Cardiac fibroblast (primary cell): ENCODE measurements at places on chromosomes 7 and 10.

DNA sequence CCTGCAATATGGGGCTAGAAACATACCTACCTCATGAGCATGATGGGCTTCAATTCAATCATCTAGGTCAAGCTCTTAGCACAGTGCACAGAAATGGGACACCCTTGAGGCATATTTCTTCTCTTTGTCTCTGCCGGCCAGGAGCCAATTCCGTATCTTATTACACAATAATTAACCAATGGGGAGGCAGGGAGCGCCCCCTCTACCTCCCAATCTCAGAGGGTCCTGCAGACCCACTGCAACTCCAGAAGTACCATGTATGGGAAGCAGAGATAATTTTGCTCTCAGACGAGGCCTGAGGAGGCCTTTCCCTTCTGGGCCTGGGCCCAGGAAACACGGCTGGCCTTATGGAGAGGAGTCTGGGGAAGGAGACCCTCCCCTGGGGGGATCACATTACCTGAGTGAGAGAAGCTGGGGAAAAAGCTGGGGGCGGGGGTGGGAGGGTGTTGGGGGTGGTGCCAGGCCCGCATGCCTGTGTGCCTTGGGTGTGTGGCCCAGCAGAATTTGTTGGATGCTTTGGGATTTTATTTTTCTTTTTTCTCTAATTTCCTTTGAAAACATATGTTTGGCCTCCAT, 155.5 kb downstream of the UBE2H start:
- DNase-seq, result no peak

DNA sequence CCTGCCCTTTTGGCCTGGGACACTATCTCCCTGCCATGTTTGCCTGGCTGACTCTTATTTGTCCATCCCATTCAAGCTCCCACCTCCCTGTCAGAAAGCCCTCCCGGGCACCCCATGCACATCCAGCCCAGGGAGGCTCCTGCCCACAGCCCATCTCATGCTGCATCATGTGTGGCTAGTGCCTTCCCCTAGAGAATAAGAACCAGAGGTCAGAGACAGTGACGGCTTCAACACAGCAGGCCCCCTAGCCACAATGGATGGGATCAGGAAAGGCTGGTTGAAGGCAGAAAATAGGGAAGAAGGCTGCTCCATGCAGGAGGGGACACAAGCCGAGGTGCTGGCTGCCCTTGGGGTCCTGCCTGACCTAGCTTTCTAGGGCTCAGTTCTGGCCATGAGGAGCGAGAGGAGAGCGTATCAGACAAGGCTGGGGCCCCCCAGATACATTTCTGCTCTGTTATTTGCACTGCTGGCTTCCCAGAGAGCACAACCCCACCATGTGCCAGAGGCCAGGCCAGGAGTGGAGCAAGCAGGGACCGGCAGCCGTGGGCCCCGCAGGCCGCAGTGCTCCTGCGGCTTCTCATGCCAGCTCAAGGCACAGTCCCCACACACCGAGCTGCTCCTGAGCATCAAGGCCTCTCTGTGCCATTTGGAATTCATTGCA, 161.1 kb upstream of the ZMIZ1 start:
- DNase-seq, result no peak

DNA sequence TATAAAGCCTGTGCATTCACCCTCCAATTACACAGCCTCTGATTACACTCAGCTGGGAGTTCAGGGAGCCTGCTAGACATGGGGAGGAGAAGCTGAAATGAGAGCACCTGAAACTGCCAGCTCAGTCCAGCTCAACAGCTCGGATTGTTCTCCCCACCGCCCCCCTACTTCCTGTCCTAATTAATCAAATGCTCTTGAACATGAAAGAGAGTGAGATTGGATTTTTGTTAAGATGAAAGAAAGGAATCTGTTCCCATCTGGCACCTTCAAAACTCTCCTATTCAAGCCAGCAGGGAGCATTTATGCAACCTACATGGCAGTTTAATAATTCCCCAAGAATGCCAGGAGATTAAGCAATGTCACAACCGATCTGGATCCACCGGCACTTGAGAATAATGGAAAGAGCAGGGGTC, 98.0 kb downstream of the NPSR1 start:
- DNase-seq, result no peak

DNA sequence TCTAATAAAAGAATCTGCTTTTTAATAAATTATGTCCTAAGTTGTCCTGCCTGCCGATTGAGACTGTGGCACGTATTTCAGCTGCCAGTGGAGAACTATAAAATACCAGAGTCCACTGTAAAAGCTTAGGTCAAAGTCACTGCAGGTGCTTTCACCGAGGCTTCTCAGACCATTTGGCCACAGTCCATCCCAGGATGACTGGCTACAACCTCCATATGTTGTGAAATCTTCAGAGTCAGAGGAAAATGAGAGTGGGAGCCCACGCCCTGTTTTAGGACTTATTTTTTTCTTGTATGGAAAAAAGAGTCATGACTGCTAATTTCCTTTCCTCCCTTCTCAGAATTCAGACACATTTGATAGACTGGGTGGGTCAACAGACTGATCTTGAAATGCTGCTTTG, 182.9 kb downstream of the ANK3 start:
- peak; percentile 81 for DNase-seq

DNA sequence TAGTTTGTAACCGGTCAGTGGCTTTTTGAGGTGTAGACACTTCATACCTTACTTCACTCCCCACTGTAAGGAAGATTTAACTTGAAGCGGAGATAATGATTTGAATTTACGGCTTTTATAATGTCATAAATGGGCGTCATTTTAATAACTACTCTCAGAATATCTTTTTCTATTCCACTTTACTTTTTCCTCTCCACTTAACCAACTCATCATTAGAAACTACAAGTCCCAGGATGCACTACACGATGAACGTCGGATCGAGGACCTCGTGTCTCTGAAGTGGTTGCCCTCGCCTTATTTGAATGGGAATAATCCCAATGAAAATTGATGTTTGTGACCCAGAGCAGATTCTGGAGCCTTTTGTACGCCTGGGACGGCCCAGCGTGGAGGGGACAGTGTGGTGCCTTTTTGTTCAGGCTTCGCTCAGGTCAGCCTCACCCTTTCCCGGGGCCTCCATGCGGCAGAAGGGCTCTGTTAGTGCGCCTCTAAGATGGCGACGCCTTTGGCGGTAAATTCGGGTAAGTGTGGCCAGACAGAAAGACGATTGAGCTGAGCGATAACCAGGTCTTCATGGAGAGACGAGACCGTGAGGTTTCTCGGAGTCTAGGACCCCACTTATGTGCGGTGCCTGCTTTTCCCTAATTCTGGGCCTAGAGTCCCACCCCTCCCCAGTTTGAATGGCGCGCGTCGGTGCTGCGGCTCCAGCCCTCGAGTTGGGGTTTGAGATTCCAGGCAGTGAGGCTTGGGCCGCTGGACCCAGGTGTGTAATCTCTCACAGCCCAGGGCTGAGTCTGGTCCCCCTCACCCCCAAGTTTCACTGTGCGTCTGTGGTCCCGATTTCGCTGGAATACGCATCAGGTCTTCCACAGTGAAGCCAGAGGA, at the start of gene NUP205:
Gene NUP205 (plus strand): TSS at position 463 of the 882 bp plus-strand sequence. CDS start 28 bp downstream, at position 491.
- DNase-seq, result peak; percentile 87

DNA sequence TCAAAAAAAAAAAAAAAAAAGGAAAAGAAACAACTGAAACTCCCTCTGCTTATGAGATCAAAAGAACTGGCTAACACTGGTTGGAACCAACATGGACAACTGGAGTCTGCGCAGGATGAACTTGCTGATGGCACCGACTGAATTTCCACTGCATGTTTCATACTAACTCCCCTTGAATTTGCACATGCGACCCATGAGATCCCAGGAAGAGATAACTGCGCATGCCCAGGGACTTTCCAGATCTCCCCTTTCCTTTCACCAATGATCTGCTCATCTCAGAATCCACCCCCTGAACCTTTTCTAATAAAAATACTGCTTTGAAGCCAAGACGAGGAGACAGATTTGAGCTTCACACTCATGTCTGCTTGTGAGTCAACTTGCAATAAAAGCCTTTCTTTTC, 20.7 kb downstream of the LBX1 start:
- no peak for DNase-seq

GRCh38 chr10:67923551-67923950, 39.1 kb downstream of the SIRT1 start:
- peak; percentile 6 for DNase-seq

DNA sequence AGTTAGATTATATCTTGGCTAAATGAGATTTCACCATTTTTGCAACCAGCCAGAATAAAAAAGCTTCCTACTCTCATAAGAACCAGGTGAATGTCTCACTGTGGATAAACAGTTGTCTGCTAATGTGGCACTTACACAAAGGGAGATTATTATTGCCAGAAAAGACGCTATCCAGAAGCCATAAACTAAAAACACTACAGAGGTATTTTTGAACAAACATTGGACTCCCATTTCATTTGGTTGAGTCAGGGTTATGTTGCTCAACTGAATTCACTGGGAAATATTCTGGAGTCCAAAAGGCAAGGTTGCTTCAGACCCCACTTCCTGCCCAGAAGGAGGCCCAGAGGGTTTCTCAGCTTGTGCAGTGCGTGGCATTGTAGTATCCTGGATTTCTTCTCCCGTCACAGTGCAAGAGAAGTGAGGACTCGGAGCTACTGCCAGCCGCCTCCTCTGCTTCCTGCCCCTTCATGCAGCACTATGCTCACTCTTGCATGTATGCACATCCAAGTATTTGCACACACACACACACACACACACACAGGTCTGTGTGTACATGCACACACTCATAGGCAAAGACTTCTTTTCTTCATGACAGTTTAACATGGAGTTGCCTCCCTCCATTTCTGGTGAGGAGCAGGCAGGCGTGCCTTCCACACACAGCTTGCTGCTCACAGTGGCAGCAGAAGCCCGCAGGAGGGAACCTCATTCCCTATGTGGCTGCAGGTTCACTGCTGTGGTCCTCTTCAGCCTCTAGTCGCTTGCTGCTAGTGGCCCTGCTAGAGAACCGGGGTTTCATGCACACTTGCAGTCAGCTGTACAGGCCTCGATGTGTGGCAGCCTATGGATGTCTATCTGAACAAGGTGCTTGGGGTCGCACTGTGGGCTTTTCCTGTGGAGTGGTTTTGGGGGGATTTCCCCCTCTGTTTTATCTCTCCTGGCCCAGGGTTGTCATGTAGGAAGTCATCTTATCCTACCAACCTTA, 10.1 kb downstream of the DENND10 start:
- peak; percentile 96 for DNase-seq

- DNase-seq, result no peak
Observed at GRCh38 chr10:100866575-100867098, 46.1 kb upstream of the SLF2 start.

DNA sequence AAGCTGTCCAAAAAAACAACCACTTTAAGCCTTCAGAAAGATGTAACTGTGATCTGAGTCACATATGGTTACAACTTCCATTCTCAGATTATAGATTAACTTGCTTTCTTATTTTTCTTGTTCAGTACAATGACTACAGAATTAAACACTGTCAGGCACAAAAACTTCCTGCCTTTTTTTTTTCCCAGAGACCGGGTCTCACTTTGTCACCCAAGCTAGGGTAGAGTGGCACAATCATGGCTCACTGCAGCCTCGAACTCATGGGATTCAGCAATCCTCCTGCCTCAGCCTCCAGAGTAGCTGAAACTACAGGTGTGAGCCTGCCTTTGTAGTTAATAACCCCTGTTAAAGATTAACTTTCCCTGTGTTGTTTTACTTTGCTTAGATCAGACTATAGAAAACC, 163.2 kb downstream of the AVL9 start:
- no peak for DNase-seq

- peak; percentile 29 for DNase-seq
Observed at GRCh38 chr10:114631666-114632417, 26.2 kb downstream of the ABLIM1 start.

DNA sequence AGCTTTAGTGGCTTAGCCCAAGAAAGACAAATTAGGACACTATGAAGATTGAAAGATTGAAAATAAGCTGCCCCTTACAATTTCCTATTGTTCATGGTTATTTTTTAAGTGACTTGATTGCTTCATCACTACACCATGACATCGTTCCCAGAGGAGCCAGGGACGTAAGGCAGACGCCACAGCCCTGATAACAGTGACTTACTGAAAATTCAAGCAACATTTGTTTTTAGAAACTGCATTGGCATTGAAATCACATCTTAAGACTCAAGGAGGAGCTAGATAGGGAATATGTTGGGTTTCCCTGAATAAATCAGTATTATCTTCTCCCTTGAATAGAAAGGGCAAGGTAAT, 38.7 kb upstream of the ANK3 start:
- DNase-seq, result peak; percentile 77

- DNase-seq, result no peak
Observed at GRCh38 chr7:82275342-82275741, 168.2 kb downstream of the CACNA2D1 start.

DNA sequence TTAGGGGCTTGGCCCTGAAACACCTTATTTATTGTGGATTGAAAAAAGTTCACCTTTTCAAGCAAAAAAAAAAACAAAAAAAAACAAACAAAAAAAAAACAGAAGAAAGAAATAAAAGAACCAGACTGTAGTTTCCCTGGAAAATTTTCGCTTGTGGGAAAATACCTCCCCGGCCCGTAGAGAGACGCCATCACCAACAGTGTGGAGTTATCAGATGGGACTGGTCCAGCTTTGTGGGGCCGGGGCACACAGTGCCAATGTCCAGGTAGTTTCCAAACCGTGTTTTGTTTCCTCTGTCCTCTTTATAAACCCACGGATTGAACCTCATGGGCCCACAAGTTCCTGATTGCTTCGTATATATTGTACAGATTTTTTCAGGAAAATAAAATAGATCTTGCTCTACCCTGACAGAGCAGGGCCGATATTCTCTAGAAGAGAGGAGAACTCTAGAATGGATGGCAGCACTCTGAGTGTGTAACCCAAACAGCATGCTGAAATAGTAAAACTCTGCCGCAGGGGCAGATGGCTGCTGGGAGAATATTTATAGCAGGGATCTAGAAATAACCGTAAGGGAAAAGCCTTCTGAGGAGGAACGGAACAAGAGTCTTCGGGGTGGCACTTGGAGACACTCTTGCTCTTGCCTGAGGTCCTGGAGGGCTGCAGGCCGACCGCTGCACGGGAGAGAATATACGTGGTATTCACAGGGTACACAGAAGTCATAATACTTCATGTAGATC, 241.0 kb downstream of the FRMD4A start:
- no peak for DNase-seq

DNA sequence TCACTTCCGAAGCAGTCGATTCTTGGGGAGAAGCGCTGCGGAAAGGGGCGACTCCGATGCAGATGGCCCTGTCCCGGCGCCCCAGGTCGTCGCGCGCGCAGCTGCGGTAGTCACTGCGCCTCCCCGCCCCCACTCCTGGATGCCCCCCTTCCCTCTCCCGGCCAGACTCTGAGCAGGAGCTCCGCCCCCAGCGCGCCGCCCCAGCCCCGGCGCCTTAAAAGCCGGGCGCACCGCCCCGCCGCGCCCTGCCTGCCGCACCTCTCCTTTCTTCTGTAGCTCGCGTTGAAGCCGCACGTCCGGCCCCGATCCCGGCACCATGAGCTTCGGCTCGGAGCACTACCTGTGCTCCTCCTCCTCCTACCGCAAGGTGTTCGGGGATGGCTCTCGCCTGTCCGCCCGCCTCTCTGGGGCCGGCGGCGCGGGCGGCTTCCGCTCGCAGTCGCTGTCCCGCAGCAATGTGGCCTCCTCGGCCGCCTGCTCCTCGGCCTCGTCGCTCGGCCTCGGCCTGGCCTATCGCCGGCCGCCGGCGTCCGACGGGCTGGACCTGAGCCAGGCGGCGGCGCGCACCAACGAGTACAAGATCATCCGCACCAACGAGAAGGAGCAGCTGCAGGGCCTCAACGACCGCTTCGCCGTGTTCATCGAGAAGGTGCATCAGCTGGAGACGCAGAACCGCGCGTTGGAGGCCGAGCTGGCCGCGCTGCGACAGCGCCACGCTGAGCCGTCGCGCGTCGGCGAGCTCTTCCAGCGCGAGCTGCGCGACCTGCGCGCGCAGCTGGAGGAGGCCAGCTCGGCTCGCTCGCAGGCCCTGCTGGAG, at the start of gene INA:
Gene INA (plus strand): TSS at position 243 of the 817 bp plus-strand sequence. CDS start 74 bp downstream, at position 317.
- DNase-seq, result peak; percentile 40
